ENCODE measurements at places on chromosomes 1 and 21. TPM values are rescaled to one million over a fixed set of nuclear protein-coding genes. Genes with fewer than 3 reads are reported as not detected.
A peak's percentile ranks its signal among the peaks of the same experiment; 100 is the strongest.

GRCh38 chr1:228018961-228019721 is 12.3 kb downstream of the WNT3A start:
- H3K27me3 ChIP-seq: peaks cover 4% of the 10 kb centered on the region
- no peak for DNase-seq
- no peak overlapping the region for H3K27ac ChIP-seq

GRCh38 chr1:200363264-200363933 is 46.4 kb downstream of the ZNF281 start:
- peaks cover 60% of the 10 kb centered on the region for H3K4me1 ChIP-seq
- H3K4me3 ChIP-seq: no peak overlapping the region
- no peaks in the 10 kb centered on the region for H3K36me3 ChIP-seq
- H3K27ac ChIP-seq: peak overlapping the region; percentile 53
- H3K27me3 ChIP-seq: no peaks in the 10 kb centered on the region
- no peak for DNase-seq

- H3K27ac ChIP-seq: no peak overlapping the region
- H3K4me3 ChIP-seq: no peak overlapping the region
- no peaks in the 10 kb centered on the region for H3K36me3 ChIP-seq
- H3K27me3 ChIP-seq: peaks cover 2% of the 10 kb centered on the region
- no peak for DNase-seq
Measured at GRCh38 chr1:36835017-36835695, 199.2 kb downstream of the GRIK3 start.

DNA sequence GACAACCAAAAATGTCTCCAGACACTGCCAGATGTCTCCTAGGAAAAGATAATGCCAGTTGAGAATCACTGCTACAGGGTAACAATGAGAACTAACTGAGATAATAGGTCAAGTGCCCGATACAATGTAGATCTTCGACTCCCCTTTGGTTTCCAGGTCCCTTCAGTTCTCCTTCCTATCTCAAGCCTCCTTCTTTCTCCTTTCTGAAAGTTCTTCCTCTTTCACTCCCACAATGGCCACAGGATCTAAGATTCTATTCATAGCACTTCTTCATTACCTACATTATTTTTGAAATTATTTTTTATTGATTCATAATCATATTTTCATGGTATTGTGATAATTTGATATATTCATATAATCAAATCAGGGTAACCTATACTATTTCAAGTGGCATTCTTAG is 6.3 kb downstream of the PFDN2 start:
- H3K4me3 ChIP-seq: no peak overlapping the region
- no peak overlapping the region for H3K27ac ChIP-seq
- DNase-seq: no peak
- H3K27me3 ChIP-seq: no peaks in the 10 kb centered on the region
- H3K36me3 ChIP-seq: peaks cover 12% of the 10 kb centered on the region

The CFH gene
- not detected for total RNA-seq

The PAPPA2 gene
- total RNA-seq: not detected

The KCNJ15 gene
- not detected for total RNA-seq
